ENCODE measurements at places on chromosomes 16 and 17. TPM values are rescaled to one million over a fixed set of nuclear protein-coding genes. Genes with fewer than 3 reads are reported as not detected.

GRCh38 chr17:13263746-13264145 is 245.9 kb upstream of the ELAC2 start:
- no peak for DNase-seq

GRCh38 chr17:78746263-78746948 is 35.7 kb downstream of the CYTH1 start:
- no peak for DNase-seq

DNA sequence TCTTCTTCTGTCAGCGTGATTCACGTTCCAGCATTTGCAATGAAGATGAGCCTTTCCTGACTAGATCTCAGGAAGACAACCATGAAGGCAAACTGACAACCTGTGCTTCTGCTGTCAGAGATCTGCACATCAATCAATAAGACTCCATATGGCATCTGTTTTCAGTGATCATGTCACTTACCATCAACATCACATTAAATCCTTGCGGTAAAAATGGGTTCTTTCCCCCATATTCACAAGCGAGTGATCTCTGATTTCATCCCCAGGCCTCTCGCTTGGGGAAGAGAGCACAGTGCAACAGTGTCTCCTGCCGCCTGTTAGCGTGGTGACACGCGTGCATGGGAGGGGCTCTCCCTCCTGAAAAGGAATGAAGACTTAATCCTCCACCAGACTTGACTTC is 11.1 kb downstream of the NACA2 start:
- no peak for DNase-seq

GRCh38 chr17:72590382-72590781 is 469.6 kb downstream of the SOX9 start:
- DNase-seq, result no peak

DNA sequence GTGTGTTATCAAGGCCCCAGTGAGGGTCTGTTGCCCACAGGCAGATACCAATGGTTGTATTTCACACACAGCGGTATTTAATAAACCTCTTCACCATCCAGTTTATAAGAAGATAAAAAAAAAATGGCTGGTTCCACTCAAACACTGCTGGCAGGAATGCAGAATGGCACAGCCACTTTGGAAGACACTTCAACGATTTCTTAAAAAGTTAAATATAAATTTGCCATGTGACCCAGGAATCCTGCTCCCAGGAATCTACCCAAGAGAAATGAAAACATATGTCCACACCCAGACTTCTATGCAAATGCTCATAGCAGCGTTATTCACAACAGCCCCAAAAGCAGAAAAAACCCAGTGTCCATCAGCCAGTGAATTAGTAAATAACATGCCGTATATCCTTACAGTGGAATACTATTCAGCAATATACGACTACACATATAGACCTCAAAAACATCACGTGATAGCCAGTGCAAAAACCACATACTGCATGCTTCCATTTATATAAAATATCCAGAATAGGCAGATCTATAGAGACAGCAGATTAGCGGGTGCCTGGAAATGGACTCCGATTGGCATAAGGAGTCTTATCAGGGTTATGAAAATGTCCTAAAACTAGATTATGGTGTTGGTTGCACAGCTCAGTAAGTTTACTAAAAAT is 38.7 kb downstream of the XYLT1 start:
- DNase-seq, result no peak

DNA sequence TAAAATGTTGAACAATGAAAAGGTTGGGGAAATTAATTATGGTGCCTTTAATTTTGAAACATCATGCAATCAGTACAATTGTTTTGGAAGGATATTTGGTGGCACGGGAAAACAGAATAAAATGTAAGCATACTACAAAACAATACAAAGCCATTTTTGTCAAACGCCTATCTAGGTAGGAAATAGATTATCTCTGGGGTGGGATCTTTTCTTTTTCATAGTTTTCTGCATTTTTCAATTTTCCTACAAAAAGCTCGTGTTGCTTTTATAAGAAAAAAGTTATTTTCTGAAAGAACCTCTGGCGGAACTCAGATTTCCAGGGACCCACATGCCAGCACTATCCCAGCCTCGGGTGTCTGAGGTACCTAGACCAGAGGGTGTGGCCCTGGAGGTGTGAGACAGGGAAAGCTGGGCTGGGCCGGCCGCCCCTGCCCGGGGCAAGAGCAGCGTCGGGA is 961 bp upstream of the MAP3K3 start:
- no peak for DNase-seq

SCARF1 gene
- 11.2 TPM for total RNA-seq

TCAP gene
- 5,900 TPM for total RNA-seq

Data from Right ventricle myocardium superior (tissue), 1 donor.